ENCODE measurements at places on chromosomes 6 and 20. TPM values are rescaled to one million over a fixed set of nuclear protein-coding genes. Genes with fewer than 3 reads are reported as not detected.

Gene HTR1B
- not detected for total RNA-seq

Gene B3GALT4
- total RNA-seq: 2.7 TPM

Gene KIF25
- total RNA-seq: not detected

Gene ANKRD60
- not detected for total RNA-seq

Gene LY6G6C
- not detected for total RNA-seq

Gene DOK5
- 15.8 TPM for total RNA-seq

Gene LINC00237
- total RNA-seq: not detected

Gene ANKEF1
- 0.68 TPM for total RNA-seq

Gene MAS1L
- not detected for total RNA-seq

Gene OR2H2
- total RNA-seq: not detected

Gene LAMA5
- 40.0 TPM for total RNA-seq

Gene VGLL2
- not detected for total RNA-seq

Gene TGM2
- 16.8 TPM for total RNA-seq

Gene KIAA0408
- total RNA-seq: 4.6 TPM

Gene TTK
- 0.54 TPM for total RNA-seq

Gene DCDC2
- not detected for total RNA-seq

Gene MYT1
- total RNA-seq: not detected

Gene UNC5CL
- not detected for total RNA-seq

Gene TMEM63B
- total RNA-seq: 13.0 TPM

Gene FAM83C
- not detected for total RNA-seq

Gene CLDN20
- not detected for total RNA-seq

Gene PTCHD4
- 2.0 TPM for total RNA-seq

Gene FOXC1
- total RNA-seq: 4.3 TPM

Gene MUC22
- not detected for total RNA-seq

Gene SRSF12
- total RNA-seq: 0.62 TPM

Gene DBNDD2
- total RNA-seq: 2.9 TPM

Gene IP6K3
- not detected for total RNA-seq

Gene ARFGEF3
- 0.06 TPM for total RNA-seq

Gene EMILIN3
- total RNA-seq: 0.31 TPM

Measured in cardiac ventricle fibroblast (primary cell).